ENCODE measurements at places on chromosomes 13 and 19.

GRCh38 chr13:111973605-111974340, 93.2 kb upstream of the SOX1 start:
- DNase-seq, result peak; percentile 82

- DNase-seq, result peak; percentile 44
Measured at GRCh38 chr19:43618921-43619261, 538 bp downstream of the ZNF428 start.

GRCh38 chr19:55086730-55087541, 11.3 kb downstream of the EPS8L1 start:
- peak; percentile 93 for DNase-seq

- DNase-seq, result no peak
Measured at GRCh38 chr13:36913463-36913862, 6.6 kb downstream of the SMAD9 start.

GRCh38 chr13:108855737-108856387, 226.5 kb downstream of the MYO16 start:
- DNase-seq, result no peak

DNA sequence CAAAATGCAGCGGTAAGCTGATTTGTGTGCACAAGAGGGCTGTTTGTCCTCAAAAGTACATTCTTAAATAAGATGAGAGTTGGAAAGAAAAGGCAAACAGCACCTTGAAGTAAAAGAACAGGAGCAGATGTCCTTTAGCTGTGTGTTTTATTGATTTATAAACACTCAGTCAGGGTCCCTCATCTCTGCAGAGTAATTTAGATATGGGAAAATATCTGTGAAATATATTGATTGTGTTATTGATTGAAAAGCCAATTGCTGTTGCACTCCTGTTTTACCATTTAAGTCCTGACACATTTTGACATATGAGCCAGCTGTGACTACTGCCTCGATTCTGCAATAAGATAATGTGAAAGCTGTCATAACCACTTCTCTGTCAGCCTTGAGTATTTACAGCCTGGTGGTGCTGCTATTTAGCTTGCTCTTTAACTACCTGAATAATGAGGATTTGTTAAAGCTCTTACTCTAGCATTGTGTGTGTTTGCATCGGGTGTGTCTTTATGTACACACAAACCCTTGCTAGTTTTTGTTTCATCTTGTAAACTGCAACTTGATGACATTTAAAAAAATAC, 550.1 kb downstream of the DACH1 start:
- DNase-seq, result no peak
